ENCODE measurements at places on chromosomes 12 and 14.

GRCh38 chr12:80299976-80300375 lies 144.1 kb upstream of the PTPRQ start:
- no peak for DNase-seq

- no peak for DNase-seq
Measured at GRCh38 chr14:49857427-49858003, 4.9 kb upstream of the NEMF start.

DNA sequence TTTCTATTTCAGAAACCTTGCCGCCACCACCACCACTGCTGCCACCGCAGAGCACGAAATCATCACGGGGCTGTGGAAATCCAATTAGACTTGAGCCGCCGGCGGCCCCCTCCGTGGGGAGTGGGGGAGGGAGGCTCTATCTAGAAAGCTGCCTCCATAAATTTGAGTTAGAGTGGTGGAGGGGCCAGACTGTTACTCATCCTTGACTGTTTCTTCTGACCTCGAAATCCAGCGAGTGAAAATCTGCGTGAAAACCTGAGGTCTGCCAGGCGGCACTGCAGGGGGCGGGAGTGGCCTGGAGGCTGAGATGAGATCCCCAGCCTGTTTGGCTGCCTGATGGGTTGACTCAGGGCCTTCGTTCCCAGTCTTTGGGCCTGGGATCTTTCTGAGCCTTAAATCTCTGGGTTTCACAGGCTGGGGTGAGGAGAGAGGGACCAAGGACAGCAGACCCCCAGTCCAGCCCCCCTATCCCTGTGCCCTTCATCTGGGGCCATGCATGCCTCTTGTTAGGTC lies 29.9 kb downstream of the TSPAN9 start:
- peak; percentile 65 for DNase-seq

DNA sequence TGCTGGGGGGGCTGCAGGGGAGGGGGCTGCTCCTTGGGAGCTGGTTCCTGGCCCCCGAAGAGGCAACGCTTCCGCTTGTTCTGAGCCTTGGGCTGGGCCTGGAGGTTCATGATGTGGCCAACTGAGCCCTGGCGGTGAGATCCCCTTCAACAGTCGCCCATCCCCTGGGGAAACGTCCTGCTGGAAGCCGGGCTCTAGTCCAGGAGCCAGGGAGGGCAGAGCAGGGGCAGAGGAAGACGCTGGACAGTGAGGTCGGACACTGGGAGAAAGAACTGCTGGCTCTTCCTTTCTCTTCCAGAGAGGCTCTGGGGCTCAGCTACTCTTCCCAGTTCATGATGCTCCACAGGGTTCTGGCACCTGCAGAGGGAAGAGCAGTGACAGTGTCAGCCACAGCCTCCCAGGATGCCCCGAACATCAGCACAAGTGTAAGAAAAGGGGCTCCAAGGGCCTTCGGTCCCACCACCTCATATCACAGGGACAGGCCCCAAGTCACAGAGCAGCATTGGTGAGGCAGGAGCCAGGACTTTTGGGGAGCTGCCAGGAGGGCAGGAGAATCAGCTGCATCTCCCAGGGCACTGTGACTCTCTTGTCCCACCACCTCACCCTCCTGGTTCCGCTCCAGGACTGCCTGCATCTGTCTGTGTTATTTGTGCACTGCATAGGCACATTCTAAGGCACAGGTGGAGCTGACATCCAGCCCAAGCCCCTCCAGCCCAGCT lies 25.9 kb upstream of the PNMA1 start:
- DNase-seq: no peak

GRCh38 chr14:63282997-63283883 lies 35.5 kb downstream of the GPHB5 start:
- DNase-seq: peak; percentile 15

DNA sequence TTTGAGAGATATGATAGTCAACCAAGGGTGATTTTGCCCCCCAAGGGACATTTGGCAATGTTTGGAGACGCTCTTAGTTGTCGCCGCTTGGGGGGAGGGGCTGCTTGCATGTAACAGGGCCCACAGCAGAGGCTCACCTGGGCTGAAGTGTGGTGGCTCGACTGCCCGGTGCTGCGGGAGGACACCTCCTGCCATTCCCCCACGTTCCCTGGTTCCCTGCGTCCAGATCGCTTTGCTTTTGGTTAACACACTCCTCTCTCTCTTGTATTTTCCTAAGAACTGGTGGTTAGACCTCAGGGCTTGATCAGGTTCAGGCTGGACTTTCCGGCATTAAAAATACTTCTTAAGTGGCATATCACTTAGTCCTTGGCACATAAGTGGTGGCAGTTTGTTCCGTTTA lies 18.9 kb downstream of the PPP2R5C start:
- DNase-seq: no peak

DNA sequence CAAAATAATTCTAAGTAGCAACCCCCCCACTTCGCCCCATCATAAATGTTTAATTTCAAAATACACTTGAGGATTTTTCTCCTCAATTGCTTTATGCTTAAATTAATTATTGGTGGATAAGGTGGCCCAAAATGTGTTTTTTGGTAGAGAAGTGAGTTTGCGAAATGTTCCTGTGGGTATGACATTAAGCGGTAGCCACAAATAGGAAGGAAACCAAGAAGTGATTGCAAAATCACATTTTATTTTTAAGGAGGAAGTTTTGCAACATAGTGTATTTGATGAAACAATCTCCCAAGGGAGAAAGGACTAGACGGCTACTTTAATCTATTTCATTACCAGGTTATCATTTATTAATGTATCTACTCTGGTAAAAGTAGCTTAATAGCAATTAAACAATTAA lies 25.5 kb downstream of the SLC25A3 start:
- DNase-seq: no peak

DNA sequence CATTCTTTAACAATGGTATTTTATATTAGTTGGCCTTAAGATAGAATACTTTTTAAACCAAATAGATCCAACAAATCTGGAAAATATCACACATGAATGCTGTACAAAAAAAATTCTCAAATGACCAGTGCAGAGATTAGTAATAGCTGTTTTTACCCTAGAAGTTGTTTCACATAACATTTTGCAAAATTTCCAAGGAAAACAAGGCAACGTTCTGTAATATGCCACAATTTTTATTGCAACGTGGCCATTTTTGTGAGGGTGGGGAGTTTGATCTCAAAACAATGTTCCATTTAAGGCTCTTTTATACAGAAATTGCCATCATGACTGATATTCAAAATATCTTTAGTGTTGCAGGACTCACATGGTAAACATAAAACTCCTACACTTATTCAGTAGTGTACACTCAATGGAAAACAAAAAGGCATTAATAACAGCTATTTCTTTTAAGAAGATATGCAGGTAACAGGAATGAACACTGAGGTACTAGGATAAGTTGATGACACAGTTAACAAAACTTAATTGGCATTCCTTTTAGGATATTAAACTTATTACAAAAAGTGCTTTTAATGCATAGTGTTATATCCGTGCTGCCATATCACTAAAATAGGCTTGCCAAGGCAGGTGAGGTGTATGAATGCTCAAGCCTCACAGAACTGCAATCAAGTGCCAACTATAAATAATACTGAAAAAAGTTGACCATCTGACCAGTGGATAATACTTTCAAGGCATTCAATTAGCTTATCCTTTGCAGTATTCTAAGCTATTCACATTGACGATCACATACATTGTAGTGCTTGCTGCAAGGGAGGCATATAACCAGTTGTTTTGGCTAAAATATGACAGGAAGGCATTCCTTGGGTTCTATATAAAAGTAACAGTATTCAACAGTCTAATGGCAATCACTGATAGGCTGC lies 2.3 kb downstream of the CFL2 start:
- no peak for DNase-seq

DNA sequence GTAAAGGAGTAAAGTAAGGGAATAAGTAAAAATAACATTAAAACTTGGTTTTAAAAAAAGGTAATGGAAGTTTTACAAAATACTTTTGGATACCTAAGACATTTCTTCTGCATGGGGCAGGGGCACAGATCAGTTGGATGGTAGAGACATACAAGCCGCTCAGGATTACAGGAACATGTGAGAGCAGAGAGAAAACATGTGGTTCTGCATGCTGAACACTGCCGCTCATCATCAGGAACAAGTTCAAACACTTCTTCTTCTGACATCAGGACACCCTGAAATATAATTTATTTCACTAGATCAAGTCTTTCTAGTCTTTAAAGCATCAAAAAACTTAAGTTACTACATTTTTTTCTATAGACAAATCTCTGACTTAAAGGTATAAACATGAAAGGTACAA lies 60.9 kb upstream of the SLC6A13 start:
- DNase-seq: no peak

GRCh38 chr14:74549588-74549987 lies 56.0 kb downstream of the ISCA2 start:
- no peak for DNase-seq

GRCh38 chr14:64159588-64159987 lies 134.6 kb downstream of the ESR2 start:
- DNase-seq: no peak

DNA sequence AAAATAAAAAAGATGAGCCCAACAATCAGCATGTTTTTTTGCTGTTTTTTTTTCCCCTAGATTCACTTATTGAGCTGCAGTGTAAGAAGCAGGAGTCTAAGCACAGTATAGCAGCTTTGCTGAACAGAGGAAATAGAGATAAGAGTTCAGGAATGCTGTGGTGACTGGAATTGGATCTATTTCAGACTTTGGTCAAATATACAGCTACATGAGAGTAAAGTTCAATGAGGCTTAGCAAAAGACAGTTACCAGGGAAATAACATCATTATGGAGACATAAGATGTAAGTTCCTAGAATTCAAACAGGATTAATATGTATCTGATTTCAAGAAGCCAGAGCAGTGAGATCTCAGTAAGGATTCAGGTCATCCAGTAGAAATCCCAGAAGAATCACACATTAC lies 613.0 kb downstream of the RPS29 start:
- DNase-seq: no peak

- no peak for DNase-seq
Measured at GRCh38 chr12:12819221-12819620, 6.1 kb downstream of the DDX47 start.

GRCh38 chr14:76203086-76204001 lies 51.6 kb downstream of the GPATCH2L start:
- no peak for DNase-seq

DNA sequence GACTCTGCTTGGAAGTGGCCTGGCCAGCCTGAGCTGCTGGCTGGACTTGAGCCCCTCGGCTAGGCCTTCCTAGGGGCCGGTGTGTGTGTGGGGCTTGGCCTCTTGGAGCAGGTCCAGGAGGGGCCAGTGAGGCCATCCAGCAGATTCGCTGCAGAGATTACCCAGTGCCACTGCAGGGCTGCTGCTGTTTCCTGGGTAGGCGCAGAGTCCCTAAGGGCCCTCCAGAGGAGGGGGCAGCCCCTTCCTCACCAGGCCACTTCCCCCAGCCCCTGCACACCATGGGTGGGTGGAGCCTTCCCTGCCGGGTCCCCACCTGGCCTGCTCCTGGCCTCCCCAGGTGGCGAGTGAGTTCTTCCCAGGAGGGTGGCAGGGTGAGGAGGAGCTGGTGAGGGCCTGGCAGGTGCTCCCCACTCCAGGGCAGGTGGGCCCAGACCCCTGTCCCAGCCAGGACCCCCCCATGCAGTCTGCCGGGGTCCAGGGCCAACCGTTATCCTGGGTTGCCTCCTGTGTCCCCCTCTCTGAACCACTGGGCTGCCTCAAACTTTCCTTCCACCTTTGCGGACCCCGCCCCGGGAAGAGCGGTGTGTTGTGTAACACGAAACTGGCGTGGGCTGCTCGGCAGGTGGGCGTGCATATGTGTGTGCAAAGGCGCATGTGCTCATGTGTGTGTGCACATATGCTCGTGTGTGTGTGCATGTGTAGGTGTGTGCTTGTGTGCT lies 25.1 kb downstream of the ASPG start:
- DNase-seq: peak; percentile 87

DNA sequence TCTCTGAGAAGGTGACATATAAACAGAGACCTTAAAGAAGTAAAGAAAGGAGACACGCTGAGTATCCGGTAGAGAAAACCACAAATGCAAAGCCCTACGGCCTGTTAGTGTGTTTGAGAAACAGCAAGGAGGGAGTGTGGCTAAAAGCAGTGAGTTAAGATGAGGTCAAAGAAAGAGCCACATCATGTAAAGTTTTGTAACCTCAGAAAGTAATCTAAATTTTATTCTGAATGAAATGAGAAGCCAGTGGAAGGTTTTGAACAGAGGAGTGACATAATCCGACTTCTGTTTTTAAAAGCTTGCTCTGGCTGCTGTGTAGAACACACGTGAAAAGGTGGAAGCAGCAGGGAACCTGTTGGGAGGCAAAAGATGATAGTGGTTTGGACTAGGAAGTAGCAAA lies 32.6 kb downstream of the PPP2R5E start:
- DNase-seq: no peak

- DNase-seq: no peak
Measured at GRCh38 chr12:40153432-40153831, 47.6 kb upstream of the SLC2A13 start.

DNA sequence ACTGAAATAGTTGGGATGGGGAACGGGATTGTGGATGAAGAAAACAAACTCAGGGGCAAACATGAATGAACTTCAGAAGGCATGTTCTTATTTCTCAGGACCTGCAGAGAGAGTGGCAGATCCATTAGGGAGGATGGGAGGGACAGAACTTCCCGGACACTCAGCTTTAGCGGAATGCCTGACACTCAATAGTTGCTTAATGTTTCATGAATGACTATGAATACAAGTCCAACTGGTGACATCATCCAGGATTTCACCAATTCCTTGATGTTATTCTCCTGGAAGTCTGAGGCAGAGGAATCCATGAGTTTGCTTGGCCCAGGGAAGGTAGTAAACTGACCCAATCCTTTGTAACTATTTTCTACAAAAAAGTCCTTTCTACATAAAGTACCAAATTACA lies 37.8 kb upstream of the LRRC10 start:
- no peak for DNase-seq

DNA sequence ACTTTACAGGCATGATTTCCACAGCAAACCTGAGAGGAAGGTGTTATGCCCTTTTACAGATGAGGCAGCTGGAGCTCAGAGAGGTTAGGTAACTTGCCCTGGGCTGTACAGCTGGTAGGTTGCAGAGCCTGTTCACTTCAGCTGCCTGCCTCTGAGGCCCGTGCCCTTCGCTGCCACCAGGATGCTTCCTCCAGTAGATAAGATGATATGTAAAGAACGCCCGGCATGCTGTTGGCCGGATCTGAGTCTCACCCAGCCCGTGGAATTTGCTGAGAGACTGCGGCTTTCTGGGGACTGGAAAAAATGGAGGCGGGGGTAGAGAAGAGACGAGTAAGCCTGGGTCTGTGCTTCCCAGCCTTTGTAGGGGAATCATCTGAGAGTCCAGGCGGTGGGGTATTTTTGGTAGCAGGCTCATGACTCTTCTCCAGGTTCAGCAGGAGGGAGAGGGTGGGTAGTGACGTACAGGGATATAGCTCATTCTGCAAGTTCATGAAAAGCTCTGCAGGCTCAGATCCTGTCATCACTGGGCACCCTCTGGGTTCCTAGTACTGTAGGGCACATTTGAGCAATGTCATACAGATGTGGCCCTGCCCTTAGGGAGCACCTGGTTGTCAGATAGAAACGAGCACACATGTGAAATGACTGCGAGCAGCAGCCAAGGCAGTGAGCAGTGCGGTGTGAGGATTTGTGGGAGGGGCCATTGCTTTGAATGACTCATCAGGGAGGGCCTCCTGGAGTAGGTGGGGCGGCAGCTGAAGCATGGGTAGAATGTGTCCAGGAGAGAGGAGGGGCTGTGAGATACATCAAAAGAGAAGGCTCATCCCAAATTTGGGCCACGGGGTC lies 159.4 kb downstream of the TSPAN9 start:
- DNase-seq: peak; percentile 51

Data from SK-N-SH (cell line).